SW 1271 (cell line): ENCODE measurements at places on chromosomes 6 and 20.
A peak's percentile ranks its signal among the peaks of the same experiment; 100 is the strongest.

- DNase-seq = no peak
Measured at GRCh38 chr6:62492192-62492822, 206.3 kb upstream of the KHDRBS2 start.

- no peak for DNase-seq
Measured at GRCh38 chr6:33652002-33652401, 30.9 kb downstream of the ITPR3 start.

- DNase-seq = no peak
Measured at GRCh38 chr6:32886681-32887383, 32.8 kb downstream of the PSMB9 start.

DNA sequence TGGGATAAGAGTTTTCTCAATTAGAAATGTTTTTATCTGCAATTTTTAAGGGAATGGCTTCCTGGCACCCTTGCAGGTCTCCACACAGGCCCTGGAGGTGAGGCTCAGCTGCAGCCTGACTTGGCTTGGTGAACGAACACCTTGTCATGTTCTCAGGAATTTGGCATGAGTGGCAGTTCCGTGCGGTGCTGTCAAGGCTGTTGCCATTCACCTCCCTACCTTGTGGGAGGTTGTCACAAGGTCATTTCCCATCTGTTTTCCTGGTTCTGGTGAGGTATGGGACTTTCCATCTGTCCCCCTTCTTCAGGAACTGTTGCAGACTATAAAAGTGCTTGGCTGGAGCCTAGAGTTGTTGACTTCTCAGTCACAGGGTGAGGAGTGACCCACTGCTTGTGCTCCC lies 82.9 kb downstream of the ELOVL4 start:
- DNase-seq = no peak

- DNase-seq = no peak
Measured at GRCh38 chr6:5782783-5783547, 223.8 kb downstream of the NRN1 start.

- no peak for DNase-seq
Measured at GRCh38 chr6:158686311-158686710, 36.5 kb downstream of the SYTL3 start.

GRCh38 chr20:44961011-44961869 lies 1.0 kb upstream of the TOMM34 start:
- DNase-seq = no peak

DNA sequence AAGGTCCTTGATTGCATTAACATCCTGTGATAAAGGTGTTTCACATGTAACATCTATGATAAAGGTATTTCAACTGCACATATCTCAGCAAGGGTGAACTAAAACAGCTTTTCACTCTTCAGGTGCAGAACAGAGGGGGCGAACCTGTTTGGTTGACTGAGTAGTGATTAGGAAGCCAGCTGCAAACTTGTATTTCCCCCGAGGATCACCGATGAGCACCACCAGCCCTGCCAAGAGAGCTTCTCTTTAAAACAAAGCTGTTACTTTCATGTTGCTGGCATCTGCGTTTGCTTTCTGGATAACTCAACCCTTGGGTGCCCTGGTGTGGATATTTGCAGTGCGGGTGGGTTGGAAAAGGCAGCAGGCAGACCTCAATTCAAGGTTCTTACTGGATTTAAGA lies 39.6 kb downstream of the JAG1 start:
- DNase-seq = no peak

DNA sequence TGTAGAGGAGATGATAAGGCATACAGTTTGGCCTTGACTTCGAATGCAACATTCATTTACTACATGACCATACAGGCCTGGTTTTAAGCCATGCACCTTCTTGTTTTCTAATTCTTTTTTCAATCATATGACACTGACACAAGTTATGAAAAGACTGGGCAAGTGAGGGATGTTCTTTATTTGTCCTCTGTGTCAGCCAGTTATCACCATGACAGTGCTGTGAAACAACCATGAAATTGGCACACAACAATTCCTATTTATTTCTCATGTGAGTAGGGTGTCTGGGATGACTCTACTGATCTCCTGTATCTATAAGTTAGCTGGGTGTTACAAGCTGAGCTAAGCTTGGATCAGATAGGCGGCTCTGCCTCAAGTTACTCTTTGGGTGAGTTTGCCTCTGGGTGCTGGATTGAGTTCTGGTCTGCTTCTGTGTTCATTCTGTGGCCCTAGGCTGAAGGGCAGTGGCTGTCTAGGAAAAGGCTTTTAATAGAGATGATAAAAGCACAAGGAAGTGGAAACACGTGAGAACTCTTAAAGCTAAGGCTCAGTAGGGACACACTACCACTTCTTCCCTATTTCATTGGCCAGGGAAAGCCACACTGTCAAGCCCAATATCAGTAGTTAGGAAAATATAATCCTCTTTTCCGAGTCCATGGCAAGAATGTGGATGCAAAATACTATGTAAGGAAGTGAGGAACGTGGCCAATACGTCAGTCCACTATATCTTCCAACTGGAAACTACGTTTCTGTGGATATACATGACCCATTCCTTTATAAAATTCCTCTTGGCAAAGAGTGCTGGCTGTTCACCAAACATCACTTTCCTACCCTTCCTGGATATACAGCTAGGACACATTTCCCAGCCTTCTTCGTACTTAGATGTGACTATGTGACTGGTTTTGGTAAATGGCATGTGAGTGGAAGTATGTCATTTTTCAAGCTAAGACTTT lies 126.2 kb upstream of the RNF24 start:
- DNase-seq = no peak

- DNase-seq = peak; percentile 47
Measured at GRCh38 chr6:1190366-1190765, 121.5 kb upstream of the FOXQ1 start.

DNA sequence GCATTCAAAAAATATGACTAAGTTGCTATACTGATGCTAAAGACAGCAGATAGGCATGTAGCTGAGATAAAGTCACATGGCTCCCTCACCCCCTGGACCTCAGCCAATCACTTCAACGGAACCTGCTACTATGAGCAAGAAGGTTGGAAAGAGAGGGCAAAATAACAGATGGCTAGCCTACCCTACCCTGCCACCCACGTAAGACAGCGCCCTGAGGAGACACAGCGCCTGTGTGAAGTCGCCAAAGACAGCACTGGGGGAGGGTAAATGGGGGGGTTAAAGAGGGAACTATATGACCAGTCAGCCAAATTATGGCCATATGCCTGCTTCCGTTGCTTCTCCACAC lies 163.2 kb downstream of the RALGAPA2 start:
- DNase-seq = no peak

- DNase-seq = no peak
Measured at GRCh38 chr20:6496874-6497273, 270.6 kb upstream of the BMP2 start.

- no peak for DNase-seq
Measured at GRCh38 chr6:90494067-90494780, 92.6 kb downstream of the MAP3K7 start.

DNA sequence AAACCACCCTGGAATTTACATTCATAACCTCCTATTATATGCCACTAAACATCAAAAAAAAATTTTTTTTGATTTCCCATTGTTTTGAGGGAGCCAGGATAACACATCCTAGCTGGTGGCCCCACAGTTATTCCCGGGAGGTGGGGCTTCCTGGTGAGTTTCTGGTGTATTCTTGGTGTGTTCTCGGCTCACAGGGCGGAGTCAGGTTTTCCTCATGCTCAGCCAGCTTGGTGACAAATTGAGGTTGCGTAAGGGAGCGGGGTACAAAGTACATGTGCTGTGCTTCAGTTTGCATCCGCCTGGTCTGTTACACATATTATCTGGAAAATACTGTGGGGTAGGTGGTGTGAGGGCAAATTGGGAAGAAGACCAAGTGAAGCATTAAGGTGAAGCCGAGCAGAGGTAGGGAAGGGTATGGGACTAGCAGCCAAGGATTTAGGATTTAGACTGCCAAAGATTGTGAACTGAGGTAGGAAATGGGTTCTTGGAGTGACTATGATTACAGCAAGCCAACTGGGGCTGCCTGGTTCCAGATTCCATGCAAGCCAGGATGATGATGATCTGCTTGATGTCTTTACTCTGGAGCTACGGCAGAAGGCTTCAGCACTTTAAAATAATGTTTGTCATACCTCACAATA lies 46.2 kb upstream of the EEF1A1 start:
- peak; percentile 14 for DNase-seq

DNA sequence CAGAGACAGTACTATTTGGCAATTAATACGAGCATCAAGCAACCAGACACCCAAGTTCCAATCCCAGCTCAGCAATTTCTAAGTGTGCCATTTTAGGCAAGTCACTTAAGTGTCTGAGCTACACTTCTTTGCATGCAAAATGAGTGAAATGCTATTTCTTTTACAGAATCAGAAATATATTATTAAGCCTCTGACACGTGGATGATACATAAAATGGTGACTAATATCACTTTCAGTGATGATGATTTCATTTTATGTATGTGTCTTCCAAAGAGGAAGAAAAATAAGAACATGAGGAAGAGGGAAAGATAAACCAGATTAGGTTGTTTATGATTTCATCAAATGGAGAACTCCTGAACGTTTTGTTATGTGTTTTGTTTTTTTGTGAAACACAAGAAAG lies 158.6 kb downstream of the TSHZ2 start:
- DNase-seq = no peak

GRCh38 chr20:35306931-35307517 lies 14.8 kb upstream of the FAM83C start:
- DNase-seq = peak; percentile 96

GRCh38 chr6:43770372-43771209 lies 580 bp downstream of the VEGFA start:
- peak; percentile 60 for DNase-seq

- no peak for DNase-seq
Measured at GRCh38 chr20:15673206-15673605, 900.0 kb downstream of the KIF16B start.

DNA sequence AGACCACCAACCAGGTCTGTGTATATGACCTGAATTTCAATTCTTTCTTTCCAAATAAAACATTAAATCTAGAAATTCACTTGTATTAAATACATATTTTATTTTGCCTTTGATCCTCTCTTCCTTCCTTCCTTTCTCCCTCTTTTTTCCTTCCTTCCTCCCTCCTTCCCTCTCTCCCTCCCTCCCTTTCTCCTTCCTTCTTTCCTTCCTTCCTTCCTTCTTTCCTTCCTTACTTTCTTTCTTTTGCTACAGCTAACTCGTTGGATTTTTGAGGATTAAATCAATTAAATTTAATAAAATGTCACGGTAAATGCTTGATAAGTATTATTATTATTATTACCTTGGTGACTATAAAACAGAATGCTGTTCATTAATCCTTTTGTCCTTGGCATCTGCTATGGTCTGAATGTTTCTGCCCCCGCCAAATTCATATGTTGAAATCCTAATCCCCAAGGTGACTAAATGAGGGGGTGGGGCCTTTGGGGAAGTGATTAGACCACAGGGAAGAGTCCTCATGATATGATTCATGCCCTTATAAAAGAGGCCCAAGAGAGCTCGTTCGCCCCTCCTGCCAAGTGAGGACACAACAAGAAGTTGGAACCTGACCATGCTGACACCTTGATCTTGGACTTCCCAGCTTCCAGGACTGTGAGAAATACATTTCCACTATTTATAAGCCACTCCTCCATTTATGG lies 67.6 kb upstream of the BTBD3 start:
- no peak for DNase-seq

DNA sequence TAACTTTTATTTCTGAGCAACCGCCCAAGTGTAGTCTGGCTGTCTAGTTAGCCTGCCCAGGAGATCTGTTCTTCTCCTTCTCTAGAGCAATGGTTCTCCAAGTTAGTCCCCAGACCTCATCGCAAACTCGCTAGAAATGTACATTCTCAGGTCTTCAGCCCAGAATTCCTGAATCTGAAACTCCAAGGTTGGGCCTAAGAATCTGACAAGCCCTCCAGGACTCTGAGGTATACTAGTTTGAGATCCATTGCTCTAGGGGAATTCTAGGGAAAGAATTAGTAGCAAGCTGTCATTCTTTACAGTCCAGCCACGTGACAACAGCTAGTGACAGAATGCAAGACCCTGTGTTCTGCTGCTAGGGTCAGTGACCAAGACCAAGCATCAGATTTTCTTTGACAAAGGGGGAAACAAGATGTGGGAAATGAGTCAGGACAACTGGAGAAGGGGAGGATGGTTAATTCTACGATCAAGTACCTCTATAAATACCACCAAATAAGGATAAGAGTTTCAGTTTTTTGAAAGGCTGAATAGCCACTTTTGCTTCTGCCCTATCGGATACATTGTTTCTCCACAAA lies 5.8 kb downstream of the UBE2V1 start:
- DNase-seq = no peak

DNA sequence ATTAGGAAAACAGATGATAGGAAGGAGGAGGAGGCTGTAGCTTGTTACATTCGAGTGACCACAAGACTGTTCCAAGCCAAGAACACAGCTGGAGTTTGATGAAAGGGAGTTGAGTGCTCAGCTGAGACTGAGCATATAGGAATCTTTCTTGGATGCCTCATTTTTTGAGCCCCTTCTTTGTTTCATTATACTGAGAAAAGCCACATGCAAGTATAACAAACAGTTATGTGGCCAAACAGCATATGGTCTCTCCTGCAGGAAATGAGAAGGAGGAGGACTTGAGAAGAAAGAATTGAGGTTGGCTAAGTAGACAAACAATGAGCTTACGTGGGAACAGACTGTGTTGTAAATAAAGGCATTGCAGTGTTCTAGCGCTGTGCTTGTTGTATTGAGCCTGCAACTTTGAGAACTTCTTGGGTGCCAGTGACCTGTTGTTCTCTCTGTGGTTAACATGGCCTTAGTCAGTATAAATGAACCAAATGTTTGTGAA lies 78.3 kb downstream of the AKAP7 start:
- no peak for DNase-seq

DNA sequence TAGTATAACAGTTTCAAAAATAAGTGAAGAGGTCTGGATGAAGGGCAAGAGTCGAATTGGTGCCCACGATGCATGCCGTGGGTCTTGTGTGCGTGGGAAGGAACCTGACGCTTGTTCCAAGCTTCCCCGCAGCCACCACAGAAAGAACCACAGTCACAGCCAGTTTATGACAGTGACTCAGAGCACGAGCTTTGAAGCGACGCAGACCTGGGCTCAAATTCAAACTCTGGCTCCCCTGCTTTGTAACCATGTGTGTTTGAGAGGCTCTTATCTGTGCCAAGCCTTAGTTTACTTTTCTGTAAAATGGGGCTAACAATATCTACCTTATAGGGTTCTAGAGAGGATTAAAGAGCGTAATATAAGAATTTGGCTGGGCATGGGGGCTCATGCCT lies 65.5 kb downstream of the SYNJ2 start:
- no peak for DNase-seq

- no peak for DNase-seq
Measured at GRCh38 chr6:15401769-15402250, 155.9 kb downstream of the JARID2 start.

DNA sequence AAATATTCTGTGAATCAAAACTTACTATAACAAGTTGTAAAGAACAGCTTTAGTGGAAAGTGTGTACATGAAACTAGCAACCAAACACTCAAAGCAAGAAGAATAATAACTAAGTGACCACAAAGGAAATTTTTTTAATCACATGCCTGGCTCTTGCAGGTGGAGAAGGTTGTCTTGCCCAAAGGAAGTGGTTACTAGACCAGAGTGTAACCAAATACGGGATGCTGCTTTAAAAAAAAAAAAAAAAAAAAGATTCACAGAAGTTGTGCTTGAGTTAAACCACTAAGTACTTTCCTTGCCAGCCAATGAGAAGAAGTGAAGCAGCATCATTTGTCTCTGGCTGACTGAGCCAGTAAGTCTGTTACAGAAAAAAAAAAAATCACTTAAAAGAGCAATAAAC lies 19.1 kb upstream of the HLA-DQB1 start:
- DNase-seq = peak; percentile 42

- DNase-seq = no peak
Measured at GRCh38 chr6:22873513-22874136, 304.3 kb downstream of the HDGFL1 start.
